MM.1S (cell line): ENCODE measurements at places on chromosomes 5 and 9.

- no peaks in the 10 kb centered on the region for H3K27me3 ChIP-seq
- H3K27ac ChIP-seq, result no peak overlapping the region
- H3K36me3 ChIP-seq, result no peaks in the 10 kb centered on the region
- no peak for DNase-seq
- no peak overlapping the region for H3K4me3 ChIP-seq
- no peaks in the 10 kb centered on the region for H3K4me1 ChIP-seq
These were observed 43.4 kb downstream of the RETREG1 start for GRCh38 chr5:16573401-16573800.

DNA sequence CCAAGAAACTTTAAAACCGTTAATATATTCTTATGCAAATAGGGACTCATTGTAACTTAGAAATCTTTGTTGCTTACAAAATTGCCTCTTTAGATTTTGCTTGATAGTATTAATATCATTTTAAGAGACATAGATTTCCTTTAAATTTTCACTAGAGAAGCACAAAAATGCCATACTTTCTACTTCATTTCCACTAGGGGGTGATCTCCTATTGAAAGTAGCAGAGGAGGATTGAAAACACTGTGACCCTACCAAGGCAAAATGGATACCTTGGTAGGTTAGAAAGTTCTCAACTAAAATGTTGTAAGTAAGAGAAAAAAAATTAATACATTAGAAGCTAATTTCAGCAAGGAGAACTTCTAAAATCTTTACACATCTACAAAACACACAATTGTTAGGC is 204.9 kb downstream of the CHSY3 start:
- no peaks in the 10 kb centered on the region for H3K36me3 ChIP-seq
- DNase-seq, result peak; percentile 75
- H3K4me3 ChIP-seq, result no peak overlapping the region
- peaks cover 40% of the 10 kb centered on the region for H3K4me1 ChIP-seq

- H3K4me3 ChIP-seq, result no peak overlapping the region
- no peaks in the 10 kb centered on the region for H3K27me3 ChIP-seq
- H3K4me1 ChIP-seq, result no peaks in the 10 kb centered on the region
- H3K27ac ChIP-seq, result no peak overlapping the region
- no peak for DNase-seq
These were observed 56.7 kb upstream of the GRIN3A start for GRCh38 chr9:101795147-101795546.

DNA sequence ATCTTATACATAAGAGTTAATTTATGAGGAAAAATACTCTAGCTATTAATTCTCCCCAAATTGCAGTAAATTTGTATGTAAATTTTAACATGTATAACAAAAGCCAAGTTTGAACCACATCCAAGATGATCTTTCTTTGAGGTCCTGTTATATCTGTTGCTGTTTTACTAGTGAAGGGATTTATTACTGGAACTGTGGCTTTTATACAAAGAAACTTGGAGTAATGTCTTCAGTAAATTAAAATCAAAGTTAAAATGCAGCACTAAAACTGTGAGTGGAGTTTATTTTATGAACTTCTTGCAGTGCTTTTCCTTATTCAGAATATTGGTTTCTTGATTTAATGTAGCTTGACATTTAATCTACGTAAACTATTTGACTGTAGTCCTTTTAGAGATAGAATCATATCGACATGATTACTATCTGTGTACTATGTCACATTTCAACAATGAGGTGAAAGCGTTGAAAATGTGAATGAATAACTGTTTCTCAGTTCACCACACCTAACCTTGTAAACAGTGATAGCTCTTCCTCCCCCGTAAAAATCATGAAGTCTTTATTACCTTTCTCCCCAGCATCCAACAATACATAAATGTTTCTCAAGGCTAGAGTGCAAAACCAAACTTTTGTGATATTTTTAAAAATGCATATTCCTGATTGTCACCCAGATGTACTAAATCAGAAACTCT is 53.2 kb upstream of the ISOC1 start:
- H3K27ac ChIP-seq, result no peak overlapping the region
- no peaks in the 10 kb centered on the region for H3K36me3 ChIP-seq
- H3K27me3 ChIP-seq, result no peaks in the 10 kb centered on the region
- no peak for DNase-seq
- no peak overlapping the region for H3K4me3 ChIP-seq

DNA sequence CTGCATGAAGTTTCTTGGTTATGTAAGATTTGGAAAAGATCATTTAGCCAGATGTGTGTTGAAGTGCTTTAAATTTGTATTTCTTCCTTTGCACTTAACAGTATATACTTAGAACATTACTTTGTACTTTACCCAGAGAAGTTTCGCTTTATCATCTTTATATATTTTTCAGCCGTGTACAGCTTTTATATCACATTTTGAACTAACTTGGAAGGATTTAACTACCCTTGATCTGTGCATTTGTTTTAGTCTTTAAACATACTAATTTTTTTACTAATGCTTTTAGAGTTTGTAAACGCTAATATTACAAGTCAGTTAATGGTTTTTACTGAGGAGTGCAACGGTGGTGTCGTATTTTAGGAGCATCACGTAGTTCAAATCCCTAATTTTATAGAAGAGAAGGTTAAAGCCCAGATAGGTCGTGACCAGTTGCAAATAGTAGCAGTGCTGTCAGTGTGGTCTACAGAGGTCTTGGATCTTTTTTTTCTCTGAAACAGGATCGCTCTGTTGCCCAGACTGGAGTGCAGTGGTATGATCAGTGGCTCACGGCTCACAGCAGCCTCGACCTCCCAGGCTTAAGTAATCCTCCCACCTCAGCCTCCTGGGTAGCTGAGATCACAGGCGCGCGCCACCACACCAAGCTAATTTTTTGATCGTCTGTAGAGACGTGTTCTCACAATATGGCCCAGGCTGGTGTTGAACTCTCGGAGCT is 2.0 kb downstream of the MATR3 start:
- no peaks in the 10 kb centered on the region for H3K27me3 ChIP-seq
- H3K4me3 ChIP-seq, result peak overlapping the region; percentile 89
- no peak for DNase-seq
- no peaks in the 10 kb centered on the region for H3K36me3 ChIP-seq
- peaks cover 7% of the 10 kb centered on the region for H3K4me1 ChIP-seq

GRCh38 chr5:104049752-104050151 is 487.2 kb upstream of the NUDT12 start:
- no peak overlapping the region for H3K4me3 ChIP-seq
- peaks cover 26% of the 10 kb centered on the region for H3K4me1 ChIP-seq
- no peaks in the 10 kb centered on the region for H3K36me3 ChIP-seq
- H3K27ac ChIP-seq, result no peak overlapping the region
- no peak for DNase-seq

DNA sequence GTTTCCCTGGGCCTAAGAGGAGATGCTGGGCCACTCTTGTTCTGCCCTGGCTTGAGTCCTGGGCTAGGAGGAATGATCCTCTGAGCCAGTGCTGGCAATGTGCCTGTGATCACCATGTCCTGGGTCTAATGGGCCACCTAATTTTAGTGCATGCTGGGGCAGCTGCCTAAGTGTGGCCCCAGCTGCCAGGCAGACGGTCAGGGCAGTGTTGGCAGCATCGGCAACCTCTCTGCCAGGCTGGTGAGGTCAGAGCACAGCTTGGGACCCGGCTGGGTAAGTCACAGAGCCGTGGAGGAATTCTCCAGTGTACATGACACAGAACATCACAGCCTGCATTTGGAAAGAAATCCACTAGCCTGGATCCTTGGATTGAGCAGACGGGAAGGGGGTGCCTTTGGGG is 21.4 kb upstream of the PITX1 start:
- H3K27me3 ChIP-seq, result no peaks in the 10 kb centered on the region
- H3K36me3 ChIP-seq, result no peaks in the 10 kb centered on the region
- peaks cover 25% of the 10 kb centered on the region for H3K4me1 ChIP-seq
- no peak for DNase-seq
- no peak overlapping the region for H3K4me3 ChIP-seq

- no peak overlapping the region for H3K4me3 ChIP-seq
- H3K4me1 ChIP-seq, result peaks cover 9% of the 10 kb centered on the region
- no peaks in the 10 kb centered on the region for H3K27me3 ChIP-seq
These were observed 65.0 kb downstream of the ST8SIA4 start for GRCh38 chr5:100838048-100838473.

GRCh38 chr5:119288379-119289033 is 67.3 kb upstream of the TNFAIP8 start:
- H3K27me3 ChIP-seq, result no peaks in the 10 kb centered on the region
- peaks cover 36% of the 10 kb centered on the region for H3K4me1 ChIP-seq
- H3K36me3 ChIP-seq, result no peaks in the 10 kb centered on the region

- H3K4me1 ChIP-seq, result no peaks in the 10 kb centered on the region
- H3K4me3 ChIP-seq, result no peak overlapping the region
- no peaks in the 10 kb centered on the region; the same call in 1 of the 2 replicates for H3K36me3 ChIP-seq
- H3K27me3 ChIP-seq, result no peaks in the 10 kb centered on the region
- no peak for DNase-seq
These were observed 50.5 kb upstream of the CTNNAL1 start for GRCh38 chr9:109063760-109064159.

DNA sequence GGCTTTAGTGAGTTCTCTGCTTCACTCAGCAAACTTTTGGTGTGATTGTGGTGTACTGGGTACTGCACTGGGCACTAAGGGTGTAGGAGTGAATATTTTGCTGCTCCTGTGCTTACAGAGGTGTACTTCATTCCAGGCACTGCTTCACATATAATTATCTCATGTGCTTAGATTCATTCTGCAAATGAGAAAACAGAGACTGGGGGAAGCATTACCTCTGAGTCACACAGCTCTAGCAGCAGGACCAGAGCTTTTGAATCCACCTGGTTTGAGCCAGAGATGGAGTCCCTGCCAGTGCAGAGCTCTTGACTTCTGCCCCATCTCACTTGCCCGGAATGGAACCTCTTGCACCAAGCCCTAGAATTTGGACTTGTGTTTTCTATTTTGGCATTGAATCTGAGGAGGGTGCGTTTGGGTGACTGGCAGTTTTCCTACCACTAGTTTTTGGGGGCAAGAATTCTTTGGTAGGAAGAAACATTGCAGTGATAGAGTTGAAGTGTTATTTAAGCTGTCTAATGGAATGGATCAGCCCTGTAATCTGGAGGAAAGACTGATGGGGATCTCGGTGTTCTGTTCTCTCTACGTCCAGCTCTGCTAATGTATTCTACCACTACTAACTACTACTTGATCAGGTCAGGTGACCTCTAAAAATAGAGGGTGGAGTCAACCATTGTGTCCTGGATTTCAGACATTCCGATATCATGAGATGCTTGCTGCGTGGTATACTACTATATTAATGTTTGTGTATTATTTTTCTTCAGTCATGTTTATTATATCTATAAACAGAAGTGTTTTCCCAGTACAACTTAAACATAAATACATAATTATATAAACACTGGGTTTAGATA is 2.5 kb downstream of the ARHGAP26 start:
- H3K27me3 ChIP-seq, result no peaks in the 10 kb centered on the region
- no peak overlapping the region for H3K27ac ChIP-seq
- DNase-seq, result no peak
- no peaks in the 10 kb centered on the region for H3K36me3 ChIP-seq
- no peak overlapping the region for H3K4me3 ChIP-seq

- H3K27ac ChIP-seq, result peak overlapping the region; percentile 82
- H3K4me1 ChIP-seq, result peaks cover 54% of the 10 kb centered on the region
- H3K4me3 ChIP-seq, result peak overlapping the region; percentile 25; the same call in 1 of the 2 replicates
- DNase-seq, result peak; percentile 91
- no peaks in the 10 kb centered on the region for H3K27me3 ChIP-seq
These were observed 2.3 kb upstream of the TNIP1 start for GRCh38 chr5:151083081-151083676.

DNA sequence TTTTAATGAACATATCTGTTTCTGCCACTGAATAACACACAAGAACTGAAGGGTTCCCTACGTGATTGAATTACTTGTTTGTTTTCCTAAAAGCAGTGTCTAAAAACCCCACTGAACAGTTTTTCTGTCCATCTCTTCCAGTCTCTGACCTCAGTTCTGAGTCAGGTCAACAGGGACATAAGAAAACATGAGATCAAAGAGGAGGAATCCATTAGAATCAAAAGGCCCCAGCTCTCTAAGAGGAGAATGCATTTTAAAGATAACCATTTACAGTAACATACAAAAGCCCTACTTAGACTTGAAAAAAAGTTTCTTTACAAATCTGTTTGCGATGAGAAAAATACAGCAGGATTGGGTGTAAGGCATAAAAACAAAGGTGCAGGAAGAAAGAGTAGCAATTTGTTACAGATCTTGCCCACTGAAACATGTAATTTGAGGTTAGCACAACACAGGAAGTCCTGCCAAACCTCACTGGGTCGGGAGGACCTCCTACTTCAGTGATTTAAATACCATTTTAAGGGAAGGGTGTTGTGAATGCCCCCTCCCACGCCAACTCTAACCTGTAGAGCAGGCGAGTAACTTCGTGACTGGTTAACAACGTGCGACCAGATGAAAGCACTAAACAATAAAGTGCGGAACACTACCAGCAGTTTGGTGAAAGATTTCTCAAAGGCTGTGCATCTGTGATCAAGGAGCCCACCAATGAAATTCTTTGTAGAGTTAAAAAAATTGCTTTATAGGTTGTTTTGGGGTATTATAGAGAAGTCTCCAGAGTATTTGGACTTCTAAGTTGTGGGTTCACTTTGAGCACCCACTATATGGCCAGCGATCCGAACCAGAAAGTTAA is 1.3 kb downstream of the QSOX2 start:
- peak overlapping the region; percentile 42; the same call in 1 of the 2 replicates for H3K27ac ChIP-seq
- H3K27me3 ChIP-seq, result peaks cover 33% of the 10 kb centered on the region
- peak; percentile 21 for DNase-seq
- H3K4me3 ChIP-seq, result peak overlapping the region; percentile 78
- H3K4me1 ChIP-seq, result peaks cover 32% of the 10 kb centered on the region

- H3K36me3 ChIP-seq, result no peaks in the 10 kb centered on the region
- H3K4me3 ChIP-seq, result peak overlapping the region; percentile 24; the same call in 1 of the 2 replicates
- no peaks in the 10 kb centered on the region for H3K27me3 ChIP-seq
- peak overlapping the region; percentile 84 for H3K27ac ChIP-seq
These were observed 19.0 kb downstream of the TMEM8B start for GRCh38 chr9:35847792-35848572.

- H3K27ac ChIP-seq, result no peak overlapping the region
- no peak for DNase-seq
- H3K27me3 ChIP-seq, result no peaks in the 10 kb centered on the region
These were observed 254.1 kb downstream of the SLF1 start for GRCh38 chr5:94872526-94872925.

DNA sequence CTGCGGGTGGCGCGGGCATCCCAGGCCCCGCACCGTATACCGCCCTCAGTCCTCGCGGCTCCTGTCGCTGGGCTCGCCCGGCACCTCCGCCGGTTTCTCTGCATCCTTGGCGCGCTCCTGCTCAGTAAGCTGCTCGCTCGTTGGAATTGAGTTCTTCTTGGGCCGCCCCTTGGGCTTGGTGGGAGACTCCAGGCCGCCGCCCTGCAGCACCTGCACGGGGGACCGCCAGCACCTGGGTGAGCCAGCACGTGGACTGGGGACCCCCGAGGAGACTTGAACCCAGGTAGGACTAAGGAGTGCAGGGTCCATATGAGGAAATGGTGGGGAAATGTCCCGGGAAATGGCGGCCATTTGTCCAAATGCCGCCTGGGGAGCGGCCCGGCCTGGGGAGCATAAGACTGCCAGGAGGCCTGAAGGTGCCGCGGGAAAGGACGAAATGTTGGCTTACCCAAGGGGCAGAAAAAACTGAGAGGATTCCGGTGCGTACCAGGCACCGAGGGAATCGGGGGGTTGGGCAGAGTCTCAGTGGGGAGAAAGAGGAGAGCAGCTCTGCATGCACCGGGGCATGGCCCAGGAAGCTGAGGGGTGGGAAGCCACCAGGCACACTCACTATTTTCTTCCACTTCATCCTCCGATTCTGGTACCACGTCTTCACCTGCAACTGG is 2.9 kb downstream of the BARX1 start:
- no peak overlapping the region for H3K4me3 ChIP-seq
- no peak for DNase-seq
- H3K36me3 ChIP-seq, result no peaks in the 10 kb centered on the region
- no peak overlapping the region for H3K27ac ChIP-seq
- peaks cover 84% of the 10 kb centered on the region for H3K27me3 ChIP-seq

- no peak overlapping the region for H3K4me3 ChIP-seq
- no peaks in the 10 kb centered on the region for H3K27me3 ChIP-seq
- H3K4me1 ChIP-seq, result no peaks in the 10 kb centered on the region
- DNase-seq, result no peak
- no peak overlapping the region for H3K27ac ChIP-seq
These were observed 4.6 kb upstream of the CDC37L1 start for GRCh38 chr9:4674783-4675182.
